ENCODE measurements at places on chromosomes 5 and 9. TPM values are rescaled to one million over a fixed set of nuclear protein-coding genes. Genes with fewer than 3 reads are reported as not detected.

DNM1 gene
- 45.4 TPM for total RNA-seq

CLK4 gene
- total RNA-seq = 17.4 TPM

CNTFR gene
- total RNA-seq = not detected

FRRS1L gene
- total RNA-seq = not detected

PGM5 gene
- total RNA-seq = 3.2 TPM

RORB gene
- total RNA-seq = 1.2 TPM

SNCAIP gene
- total RNA-seq = not detected

WHRN gene
- total RNA-seq = 7.1 TPM

CCDC171 gene
- 2.9 TPM for total RNA-seq

SPINK6 gene
- not detected for total RNA-seq

PRR16 gene
- total RNA-seq = 2.6 TPM

MAPKAP1 gene
- 104 TPM for total RNA-seq

CTSV gene
- 0.83 TPM for total RNA-seq

EXOSC2 gene
- total RNA-seq = 84.0 TPM

PHPT1 gene
- 181 TPM for total RNA-seq

UIMC1 gene
- total RNA-seq = 22.9 TPM

C1QTNF3 gene
- total RNA-seq = 2.3 TPM

C9 gene
- total RNA-seq = not detected

LIX1 gene
- total RNA-seq = not detected

All from A375 (cell line).